Activated naive CD4-positive, alpha-beta T cell treated with anti-CD3 and anti-CD28 coated beads for 36 hours (primary cell): ENCODE measurements at places on chromosomes 12 and 14.

- peak; percentile 62 for DNase-seq
Measured at GRCh38 chr12:6367065-6367968, 8.0 kb downstream of the SCNN1A start.

DNA sequence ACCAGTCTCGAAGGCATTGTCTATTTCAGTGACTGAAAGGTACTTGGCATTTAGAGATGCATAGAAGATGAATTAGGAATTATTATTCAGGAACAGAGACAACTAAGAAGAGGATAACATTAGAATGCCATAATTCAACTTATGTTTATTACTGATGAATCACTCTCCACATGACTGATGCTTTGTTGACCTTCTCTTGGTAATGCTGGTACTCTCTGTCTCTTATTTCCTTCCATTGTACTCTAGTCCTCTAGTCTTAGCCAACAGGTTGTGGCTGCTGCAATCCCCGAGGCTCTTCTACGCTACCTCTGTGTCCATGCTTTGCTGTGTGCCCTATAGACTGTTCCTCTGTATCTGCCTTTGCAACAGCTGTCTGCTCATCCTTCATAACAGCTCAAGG is 652.9 kb downstream of the NRXN3 start:
- DNase-seq: no peak

DNA sequence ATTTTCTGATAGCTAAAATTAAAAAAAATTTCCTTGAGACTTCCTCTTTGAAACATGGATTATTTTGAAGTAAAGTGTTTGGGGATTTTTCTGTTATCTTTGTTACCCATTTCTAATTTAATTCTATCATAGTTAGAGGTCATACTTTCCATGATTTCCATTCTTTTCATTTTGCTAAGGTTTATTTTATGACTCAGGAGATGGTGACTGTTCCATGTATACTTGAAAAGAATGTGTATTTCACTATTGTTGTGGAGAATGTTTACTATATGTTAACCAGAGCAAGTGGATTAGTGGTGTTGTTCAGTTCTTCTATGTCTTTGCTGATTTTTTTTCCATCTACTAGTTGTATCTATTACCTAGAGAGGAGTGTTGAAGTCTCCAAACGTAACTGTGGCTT is 250.5 kb upstream of the PELI2 start:
- DNase-seq: no peak

DNA sequence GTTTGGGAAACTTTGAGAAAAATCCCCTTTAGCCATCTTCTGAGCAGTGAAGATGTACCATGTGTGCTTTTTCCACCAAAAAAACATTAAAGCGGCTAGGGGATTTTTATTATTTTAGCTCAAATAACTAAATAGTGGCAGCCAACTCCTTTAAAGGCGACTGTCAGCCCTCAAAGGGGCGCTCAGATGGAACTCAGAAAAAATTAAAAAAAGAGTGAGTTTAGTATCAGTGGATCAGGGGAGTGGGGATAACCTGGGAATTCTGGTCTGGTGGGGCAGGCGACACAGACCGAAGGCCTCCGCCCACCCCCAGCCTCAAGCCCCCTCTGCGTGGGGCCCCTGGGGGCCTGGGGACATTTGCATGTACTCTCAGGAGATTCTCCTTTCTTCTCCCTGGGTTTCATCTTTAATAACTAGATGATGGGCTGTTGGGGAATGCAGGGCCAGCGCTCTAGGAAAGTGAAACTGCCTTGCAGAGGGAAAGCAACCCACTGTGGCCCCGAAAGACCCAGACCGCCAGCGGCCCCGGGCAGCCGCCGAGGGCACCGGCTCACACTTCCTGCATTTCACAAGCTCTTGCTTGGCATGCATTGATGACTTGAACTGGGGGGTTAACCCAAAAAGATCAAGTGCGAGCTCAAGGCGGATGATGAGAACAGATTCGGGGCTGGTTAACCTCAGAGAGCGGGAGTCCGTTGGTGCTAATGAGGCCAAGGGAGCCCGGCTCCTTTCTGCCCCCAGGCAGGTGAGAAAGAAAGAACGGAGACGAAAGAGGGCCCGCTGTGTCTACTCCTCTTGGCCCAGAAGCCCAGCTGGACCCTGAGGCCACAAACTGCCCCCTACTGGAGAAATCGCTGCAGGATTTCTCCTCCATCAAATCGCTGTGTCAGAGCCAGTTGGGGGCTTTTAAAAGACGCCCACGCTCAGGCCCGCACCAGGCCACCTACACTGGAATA is 7.3 kb upstream of the BATF start:
- DNase-seq: peak; percentile 73

DNA sequence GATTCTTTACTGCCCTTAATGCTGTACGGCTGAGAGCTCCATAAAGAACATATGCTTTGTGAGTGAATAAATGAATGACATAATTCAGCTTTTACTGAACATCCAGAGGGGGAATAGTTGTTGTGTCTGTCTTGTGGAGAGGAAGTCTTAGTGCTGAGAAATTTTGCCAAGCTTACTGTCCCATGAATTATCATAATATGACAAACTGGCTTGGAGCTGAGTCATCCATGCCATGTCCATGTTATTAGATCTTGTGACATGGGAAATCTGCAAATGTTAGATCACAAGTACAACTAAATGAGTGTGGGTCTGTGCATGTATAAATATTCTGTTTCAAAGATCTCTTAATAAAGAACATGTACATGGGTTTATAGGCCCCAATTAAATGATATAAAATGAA is 350.4 kb downstream of the BMP4 start:
- DNase-seq: no peak

DNA sequence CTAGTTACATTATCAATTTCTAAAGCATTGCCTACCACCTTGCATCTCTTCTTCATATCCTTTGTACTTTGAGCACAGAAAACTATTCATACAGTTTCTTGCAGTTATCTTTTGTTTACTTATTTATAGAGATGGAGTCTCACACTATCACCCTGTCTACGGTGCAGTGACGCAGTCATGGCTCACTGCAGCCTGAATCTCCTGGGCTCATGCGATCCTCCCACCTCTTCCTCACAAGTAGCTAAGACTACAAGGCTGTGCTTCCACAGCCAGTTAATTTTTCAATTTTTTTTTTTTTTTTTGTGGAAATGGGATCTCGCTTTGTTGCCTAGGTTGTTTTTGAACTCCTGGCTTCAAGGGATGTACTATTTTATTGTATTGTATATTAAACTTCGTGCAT is 158.0 kb downstream of the TTC6 start:
- no peak for DNase-seq

DNA sequence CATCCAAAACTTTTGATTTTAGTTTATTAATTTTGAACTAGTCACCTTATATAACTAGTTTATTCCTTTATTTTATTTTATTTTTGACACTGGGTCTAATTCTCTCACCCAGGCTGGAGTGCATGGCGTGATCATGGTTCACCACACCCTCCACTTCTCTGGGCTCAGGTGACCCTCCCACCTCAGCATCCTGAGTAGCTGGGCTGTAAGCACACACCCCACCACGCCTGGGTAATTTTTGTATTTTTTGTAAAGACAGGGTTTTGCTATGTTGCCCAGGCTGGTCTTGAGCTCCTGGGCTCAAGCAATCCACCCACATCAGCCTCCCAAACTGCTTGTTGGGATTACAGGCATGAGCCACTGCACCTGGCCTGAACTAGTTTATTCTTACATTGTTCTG is 17.3 kb downstream of the PCNX1 start:
- DNase-seq: no peak

- no peak for DNase-seq
Measured at GRCh38 chr14:57391517-57392195, 1.3 kb downstream of the NAA30 start.

DNA sequence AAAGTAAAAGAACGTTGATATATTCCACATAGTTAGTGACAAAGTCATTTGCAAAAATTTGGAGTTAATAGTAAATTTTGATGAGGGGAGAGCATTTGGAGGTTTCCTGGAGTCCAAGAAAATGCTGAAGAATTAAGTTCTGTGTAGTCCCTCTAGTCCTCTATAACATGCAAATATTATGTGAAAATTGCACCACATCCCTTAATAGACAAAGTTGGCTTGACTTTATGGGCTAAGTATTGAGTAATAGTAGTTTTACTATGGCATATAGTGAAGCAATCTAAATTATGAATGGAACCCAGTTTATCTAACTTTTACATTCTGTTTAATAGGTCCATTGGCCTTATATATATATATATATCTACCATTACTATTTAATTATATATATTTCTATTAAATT is 66.4 kb upstream of the DCN start:
- no peak for DNase-seq

- DNase-seq: no peak
Measured at GRCh38 chr12:124045671-124046455, 72.8 kb downstream of the ZNF664 start.

GRCh38 chr12:56206452-56207166 is 15.1 kb downstream of the RNF41 start:
- DNase-seq: peak; percentile 67

- DNase-seq: no peak
Measured at GRCh38 chr12:108213871-108214445, 84.9 kb downstream of the WSCD2 start.

DNA sequence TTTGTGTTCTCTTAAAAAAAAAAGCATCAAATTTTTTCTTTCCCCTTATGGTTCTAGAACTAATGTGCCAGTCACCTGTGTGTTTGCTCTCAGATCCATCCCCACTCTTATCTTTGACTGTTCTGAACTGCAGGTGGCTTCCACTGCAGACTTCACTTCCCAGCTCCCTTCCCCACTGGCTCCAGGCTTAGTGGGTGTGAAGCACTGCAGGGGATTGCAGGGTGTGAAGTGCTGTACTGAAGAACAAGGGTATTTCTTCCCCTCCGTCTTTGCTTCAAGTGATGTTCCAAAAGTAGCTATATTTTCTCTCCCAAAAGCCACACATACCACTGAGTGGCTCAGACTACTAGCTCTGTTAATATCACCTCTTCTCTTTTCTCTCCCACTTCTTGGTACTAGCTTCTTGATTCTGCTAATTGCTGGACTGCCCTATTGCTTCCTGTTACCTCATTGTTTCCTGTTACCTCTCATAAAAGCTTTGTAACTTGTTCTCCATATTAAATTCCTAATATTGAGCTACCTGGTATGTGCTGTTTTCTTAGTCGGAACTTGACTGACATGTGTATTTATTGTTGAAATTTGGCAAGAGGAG is 115.4 kb upstream of the PRICKLE1 start:
- no peak for DNase-seq

- no peak for DNase-seq
Measured at GRCh38 chr12:4117386-4118016, 156.1 kb upstream of the CCND2 start.

GRCh38 chr12:87795555-87795954 is 233.6 kb downstream of the C12orf50 start:
- no peak for DNase-seq

DNA sequence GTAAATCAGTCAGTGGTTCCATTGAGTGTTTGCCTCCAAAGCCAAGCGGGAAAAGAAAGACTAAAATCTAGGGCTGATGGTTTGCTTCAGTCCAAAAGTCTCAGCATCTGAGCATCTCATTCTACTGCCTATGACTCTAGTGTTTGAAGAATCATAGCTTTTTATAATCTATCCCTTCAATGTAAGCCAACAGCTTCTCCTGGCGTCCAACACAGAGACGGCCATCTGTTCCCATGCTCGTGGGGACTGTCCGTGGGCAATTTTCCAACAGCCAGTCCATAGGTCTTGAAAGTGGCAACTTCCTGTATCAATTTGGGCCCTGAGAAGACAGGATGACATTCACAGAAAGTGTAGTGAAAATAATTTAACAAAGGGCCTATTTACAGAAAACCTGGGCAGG is 544.4 kb upstream of the TMEM132C start:
- no peak for DNase-seq

GRCh38 chr14:24966579-24966964 is 83.4 kb downstream of the STXBP6 start:
- no peak for DNase-seq

DNA sequence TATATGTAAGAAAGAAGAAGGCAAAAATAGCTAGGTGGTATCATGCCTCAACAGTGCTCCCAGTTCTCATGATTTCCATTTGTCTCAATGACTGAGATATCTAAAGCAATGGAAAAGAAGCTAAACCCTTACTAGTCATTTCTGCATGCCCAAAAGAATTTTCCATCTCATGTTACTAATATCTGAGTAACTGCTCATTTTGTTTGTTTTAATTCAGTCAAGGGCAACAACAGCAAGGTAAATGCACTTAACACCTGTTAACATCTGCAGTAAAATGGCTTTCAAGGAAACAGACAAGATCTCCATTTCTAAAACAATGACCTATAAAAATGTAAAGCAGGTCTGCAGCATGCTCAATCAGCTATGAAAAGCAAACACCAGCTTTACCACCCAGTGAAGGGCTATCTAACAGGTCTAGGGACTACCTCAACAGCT is 19.4 kb upstream of the SELPLG start:
- DNase-seq: no peak

DNA sequence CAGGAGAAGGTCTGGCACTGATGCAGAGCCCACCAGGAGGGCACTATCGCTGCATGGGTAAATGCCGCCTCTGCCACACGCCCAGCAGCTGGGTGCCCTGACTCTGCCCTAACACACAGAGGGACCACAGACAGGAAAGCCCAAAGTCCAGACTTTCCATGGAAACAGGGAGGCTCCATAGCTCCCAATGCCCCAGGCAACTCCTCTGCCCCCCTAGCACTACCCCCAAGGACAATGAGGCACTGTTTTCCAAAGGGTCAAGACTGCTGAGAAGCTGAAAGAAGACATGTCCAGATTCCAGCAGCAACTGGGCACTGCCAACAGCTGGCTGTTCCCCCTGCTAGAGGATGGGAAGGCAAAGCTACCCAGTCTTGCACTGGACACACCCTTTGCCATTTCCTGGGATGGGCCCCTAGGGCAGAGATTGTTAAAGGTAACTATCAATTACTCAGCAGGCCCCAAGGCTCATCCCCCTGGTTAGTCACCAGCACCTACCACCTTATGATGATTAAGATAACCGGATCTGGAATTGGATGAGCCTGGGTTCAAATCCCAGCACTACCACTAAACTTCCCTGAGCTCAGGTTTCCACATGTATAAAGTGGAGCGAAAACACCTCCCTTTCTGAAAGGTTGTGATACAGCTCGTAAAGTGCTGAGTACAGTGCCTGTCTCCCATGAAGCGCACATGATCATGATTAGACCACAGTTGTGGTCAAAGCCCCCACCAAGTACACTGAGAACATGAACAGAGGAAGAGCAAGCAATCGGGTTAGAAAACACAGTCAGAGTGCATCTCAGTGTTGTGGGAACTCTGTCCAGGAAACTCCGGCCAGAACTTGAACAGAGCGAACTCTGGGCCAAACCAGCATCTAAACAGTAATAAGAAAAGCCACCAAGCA is 3.3 kb downstream of the PXN start:
- DNase-seq: peak; percentile 55

DNA sequence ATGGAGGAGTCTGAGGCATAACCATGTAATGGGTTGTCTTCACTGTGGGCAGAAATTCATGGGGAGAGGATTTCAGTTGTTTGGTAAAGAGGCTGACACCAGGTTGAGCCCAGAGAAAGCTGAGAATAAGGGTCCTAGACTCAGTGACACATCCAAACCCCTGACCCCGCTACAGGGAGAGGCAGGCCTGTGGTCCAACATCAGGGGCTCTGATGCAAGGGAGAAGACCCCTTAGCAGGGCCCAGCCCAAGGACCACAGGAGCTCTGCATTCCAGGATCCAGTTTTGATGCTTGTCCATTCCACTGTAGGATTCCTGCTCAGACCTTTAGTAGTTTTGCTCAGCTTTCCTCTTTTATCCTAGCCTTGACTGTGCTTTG is 15.5 kb downstream of the GPR68 start:
- DNase-seq: no peak

GRCh38 chr12:4859478-4860210 is 50.1 kb upstream of the KCNA1 start:
- DNase-seq: no peak
